ENCODE measurements at places on chromosomes 3 and 15.

GRCh38 chr15:28021281-28022039 is 77.7 kb downstream of the OCA2 start:
- DNase-seq: peak; percentile 4

DNA sequence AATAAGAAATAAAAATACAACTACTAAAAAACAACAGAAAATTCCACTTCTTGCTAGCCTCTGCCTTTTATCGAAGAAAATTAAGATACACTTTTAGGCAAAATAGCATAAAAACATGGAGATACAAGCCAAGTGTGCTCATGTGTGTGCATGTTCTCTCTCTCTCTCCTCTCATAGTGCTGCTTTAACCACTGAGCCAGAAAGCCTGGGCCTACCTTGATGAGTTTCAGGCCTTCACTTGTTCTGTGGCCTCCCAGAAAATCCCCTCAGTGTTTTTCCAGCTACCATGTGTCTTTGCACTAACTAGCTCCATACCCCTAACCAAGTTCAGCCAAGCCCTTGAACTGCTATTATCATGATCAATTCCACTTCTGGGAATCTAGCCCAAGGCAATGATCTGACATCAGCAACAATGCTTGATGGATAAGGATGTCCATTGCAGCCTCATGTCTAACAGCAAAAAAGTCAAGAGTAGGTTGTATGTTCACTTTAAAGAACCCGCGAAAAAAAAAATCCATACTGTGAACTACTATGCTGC is 18.1 kb downstream of the CYP11A1 start:
- no peak for DNase-seq

GRCh38 chr3:45955017-45955647 is 11.9 kb downstream of the CXCR6 start:
- no peak for DNase-seq

DNA sequence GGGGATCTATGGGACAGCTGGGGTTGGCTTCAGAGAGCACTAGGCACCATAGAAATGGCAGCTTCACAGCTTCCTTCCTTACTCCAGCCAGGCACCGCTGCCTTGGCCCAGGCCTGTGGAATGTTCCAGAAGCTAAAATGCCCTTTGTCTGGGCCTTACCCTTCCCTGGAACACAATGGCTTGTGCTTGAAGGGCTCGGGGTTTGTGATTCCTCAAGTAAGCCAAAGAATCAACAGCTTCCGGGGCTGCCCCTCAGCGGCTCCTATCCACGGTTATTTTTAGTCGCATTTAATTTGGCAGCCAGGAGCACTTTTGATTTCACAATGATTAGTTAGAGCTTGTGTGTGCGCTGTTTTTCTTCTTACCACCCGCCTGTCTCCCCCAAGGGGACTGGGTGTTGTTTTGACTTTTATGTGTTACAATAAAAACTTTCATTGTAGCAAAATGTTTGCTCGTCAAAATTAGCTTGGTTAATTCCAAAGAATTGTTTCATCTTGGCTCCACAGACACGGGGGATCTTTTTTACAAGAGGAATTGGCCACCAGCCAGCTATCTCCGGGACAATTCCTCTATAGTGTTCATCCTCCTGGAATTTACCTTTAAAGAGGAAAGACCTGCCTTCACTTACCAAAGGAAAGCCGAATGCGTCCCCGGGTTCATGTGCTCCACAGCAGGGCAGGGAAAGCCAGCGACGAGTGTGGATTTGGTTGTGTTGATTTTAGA is 73.8 kb downstream of the TLE3 start:
- peak; percentile 24 for DNase-seq

DNA sequence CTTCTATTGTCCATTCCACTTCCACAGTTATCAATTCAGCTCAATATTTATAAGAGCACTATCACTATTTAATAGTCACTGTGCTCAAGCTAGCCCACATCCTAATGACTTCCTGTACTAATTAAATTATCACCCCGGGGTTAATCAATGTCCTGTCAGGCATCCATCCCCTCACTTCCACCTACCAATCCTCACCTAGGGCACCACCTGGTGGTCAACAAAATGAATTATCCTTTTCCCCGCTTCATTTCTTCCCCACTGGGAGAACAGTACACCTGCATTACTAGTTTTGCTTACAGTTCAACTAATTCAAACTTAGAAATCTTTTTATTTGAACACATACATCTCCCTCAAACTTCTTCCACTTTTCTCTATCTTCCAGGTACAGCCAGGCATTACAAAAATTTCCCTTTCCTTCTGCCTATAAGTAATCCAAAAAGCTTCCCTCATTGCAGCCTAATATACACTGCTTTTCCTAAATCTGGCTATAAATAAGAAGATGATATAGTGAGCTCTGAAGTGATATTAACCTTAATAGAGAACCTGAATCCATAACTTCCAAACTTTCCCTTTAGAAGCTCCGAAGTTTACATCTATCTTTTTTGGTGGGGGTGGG is 68.5 kb downstream of the TMCC1 start:
- DNase-seq: no peak

DNA sequence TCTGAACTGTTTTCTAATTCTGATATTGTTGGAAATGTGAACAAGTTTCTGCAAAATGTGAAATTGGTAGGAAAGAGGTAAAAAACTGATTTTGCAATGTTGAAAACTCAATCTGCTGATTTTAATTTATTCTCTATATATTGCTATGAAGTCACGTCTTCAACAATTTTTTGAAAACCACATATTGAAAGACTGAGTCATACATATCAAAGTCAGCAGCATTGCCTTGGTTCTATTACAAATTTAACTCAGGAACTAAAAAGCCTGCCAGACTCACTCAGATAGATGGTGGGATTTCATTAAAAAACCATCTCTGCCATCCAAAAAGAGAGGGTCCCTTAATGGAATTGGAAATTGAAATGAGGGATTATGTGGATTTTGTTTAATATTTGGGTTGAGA is 351.4 kb downstream of the CNTN3 start:
- DNase-seq: no peak

DNA sequence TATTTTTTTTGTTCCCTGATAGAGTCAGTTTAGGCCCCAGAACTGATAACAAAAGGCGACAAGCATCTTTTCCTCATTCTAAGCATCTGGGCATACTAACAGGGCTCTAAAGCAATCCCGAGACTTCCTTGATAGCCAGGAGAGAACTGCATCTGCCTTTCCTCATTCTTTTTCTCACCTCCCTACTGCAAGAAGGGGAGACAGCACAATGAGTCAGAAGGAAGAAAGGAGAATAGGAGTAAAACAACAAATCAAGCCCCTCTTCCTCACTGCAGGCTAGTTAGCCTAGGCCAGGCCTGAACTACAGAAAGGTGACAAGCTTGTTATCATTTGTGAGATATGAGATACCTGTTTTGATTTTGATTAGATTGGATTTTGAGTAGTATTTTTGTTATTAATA is 97.9 kb downstream of the NAALADL2 start:
- DNase-seq: no peak

GRCh38 chr15:39555885-39556284 is 25.0 kb upstream of the THBS1 start:
- no peak for DNase-seq

DNA sequence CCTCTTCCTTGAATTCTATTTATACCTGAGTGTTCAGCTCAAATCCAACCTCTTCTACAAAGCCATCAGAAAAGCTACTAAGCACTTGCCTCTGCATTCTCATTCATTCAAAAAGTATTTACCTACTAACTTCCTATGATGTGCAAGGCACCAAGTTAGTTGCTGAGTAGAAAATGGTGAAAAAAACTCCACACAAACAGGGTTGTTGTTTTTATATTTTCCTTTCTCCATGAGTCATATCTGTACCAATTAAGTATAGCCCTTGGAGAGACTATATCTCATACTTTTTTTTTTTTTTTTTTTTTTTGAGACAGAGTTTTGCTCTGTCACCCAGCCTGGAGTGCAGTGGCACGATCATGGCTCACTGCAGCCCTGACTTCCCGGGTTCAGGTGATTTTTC is 67.7 kb downstream of the IGF2BP2 start:
- no peak for DNase-seq

- DNase-seq: no peak
Observed at GRCh38 chr3:158696618-158697017, 24.2 kb upstream of the LXN start.

- no peak for DNase-seq
Observed at GRCh38 chr3:191303596-191303995, 25.6 kb upstream of the CCDC50 start.

DNA sequence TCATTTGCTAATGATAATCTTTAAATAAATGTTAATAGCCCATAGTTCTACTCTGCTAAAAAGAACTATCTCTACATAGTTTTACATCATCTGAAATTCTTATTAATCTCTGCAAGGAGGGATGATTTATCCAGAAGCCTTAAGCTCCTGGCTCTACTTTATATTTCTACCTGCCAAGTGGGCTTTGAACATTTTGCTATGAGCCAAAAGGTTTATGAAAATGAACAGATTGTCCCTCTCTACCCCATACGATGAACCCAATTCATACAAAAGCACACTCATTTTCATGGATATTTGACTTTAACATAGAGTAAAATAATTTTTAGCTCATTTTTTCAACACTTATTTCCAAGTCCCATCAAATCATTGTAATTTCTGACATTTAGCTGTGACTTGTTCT is 611.0 kb downstream of the NSUN3 start:
- DNase-seq: no peak

- no peak for DNase-seq
Observed at GRCh38 chr3:10653241-10653640, 147.9 kb upstream of the ATP2B2 start.

- DNase-seq: no peak
Observed at GRCh38 chr15:37105889-37106288, 5.5 kb upstream of the MEIS2 start.

GRCh38 chr3:12902181-12902999 is 61.0 kb upstream of the RPL32 start:
- DNase-seq: no peak

DNA sequence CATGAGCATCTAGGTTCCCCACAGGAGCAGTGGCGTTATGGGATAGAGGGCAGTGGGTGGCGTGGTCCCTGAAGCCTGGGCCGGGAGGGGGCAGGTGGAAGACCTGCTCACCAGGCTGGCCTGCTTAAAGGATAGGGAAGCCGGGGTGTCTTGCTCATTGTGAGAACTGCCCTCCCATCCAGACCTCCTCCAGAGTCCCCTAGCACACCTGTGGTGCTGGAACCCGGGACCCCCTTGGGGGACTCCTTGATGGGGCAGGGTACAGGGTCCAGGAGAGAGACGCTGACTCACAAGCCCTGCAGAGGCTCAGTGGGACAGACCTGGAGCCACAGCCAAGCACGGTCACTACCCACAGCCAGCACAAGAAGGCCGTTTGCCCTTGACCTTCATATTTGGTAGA is 2.8 kb upstream of the RHCG start:
- no peak for DNase-seq
